ENCODE measurements at places on chromosomes 2 and 18.

DNA sequence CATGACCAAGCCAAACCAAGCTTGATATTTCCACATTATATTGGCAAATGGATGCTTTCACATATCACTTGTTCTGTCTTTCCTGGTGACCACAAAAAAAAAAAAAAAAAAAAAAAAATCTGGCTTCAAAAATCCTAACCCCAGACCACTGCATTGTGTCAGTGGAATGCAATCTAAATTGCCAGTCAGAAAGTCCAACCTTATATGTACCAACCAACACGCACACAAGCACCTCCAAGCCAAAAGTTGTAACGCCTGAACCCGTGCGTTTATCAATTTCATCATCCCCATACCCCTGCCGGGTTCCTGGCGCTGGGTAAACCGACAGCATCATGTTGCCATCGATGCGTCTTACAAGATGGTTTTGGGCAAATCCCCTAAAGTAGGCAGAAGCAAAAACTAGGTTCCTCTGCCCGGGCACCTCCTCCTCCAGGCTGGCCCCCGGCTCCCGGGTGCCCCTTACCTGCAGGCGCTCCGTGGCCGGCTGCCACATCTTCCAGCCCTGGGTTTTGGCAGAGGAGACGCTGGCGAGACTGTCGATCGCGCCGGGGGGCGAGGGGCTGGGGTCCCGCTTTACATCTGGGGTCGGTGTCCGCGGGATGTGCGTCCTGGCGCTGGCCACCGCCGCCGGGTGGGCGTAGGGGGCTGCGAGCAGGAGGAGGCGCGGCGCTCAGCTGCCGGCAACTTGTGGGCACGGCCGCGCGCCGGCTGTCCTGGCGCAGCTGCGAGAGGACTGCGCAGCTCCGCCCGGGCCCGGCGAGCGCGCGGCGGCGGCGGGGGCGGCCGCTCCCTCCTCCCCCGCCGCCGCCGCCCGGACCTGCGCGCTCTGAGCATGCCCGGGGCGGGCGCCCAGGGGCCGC, at the start of gene PID1:
Gene PID1 (minus strand): TSS at position 737 of the 860 bp plus-strand sequence. CDS start 244 bp downstream, at position 493.
- DNase-seq = no peak

DNA sequence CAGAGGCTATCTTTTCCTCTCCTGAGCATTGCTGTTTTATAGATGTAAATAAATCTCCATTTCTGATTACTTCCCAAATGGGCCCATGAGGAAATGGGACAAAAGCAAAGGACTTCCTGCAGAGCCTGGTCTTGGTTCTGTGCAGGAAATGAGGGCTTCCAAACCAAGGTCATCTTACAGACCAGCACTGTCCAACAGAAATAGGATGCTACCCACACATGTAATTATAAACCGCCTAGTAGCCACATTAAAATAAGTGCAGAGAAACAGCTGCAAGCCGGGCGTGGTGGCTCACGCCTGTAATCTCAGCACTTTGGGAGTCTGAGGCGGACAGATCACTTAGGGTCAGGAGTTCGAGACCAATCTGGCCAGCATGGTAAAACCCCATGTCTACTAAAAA, 6.2 kb downstream of the TTL start:
- DNase-seq = no peak

GRCh38 chr18:47283476-47283875, 32.0 kb upstream of the SKOR2 start:
- no peak for DNase-seq

GRCh38 chr2:225788571-225789094, 389.1 kb downstream of the NYAP2 start:
- no peak for DNase-seq

DNA sequence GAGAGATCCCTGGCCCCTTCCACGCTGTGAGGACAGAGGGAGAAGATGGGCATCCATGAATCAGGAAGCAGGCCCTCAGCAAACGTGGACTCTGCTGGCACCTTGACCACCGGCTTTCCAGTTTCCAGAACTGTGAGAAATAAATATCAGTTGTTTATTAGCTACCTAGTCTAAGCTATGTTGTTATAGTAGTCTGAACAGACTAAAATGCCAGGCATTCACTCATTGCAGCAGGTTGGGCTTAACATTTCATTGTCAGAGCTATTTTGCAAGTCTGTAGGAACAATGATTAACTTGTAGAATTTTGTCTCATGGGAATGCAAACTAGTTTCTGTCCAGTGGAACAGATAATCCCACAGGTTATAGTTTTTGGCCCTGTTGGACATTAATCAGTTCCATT, 24.8 kb upstream of the TBC1D8 start:
- no peak for DNase-seq

GRCh38 chr18:63157293-63158011, 162.1 kb downstream of the BCL2 start:
- DNase-seq = no peak

DNA sequence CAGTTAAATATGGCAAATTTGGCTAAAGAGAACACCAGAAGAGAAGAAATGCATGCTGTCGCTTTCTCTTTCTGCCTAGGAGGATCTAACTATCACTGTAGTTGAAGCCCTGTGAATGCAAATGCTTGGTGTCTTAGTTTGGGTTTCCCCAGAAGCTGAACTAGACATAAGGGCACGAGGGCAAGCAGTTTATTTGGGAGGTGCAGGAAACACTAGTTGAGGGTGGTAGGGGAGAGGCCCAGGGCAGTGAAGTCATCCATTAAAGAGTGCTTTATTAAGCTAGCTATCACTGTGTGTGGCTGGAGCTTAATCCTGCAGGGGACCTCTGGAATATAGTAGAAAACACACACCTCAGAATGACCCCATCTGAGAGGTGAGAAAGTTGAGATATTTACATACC, 639.8 kb upstream of the ZEB2 start:
- DNase-seq = no peak

GRCh38 chr2:46245869-46246268, 51.3 kb upstream of the EPAS1 start:
- no peak for DNase-seq

GRCh38 chr2:144366825-144367429, 153.0 kb downstream of the ZEB2 start:
- DNase-seq = no peak

DNA sequence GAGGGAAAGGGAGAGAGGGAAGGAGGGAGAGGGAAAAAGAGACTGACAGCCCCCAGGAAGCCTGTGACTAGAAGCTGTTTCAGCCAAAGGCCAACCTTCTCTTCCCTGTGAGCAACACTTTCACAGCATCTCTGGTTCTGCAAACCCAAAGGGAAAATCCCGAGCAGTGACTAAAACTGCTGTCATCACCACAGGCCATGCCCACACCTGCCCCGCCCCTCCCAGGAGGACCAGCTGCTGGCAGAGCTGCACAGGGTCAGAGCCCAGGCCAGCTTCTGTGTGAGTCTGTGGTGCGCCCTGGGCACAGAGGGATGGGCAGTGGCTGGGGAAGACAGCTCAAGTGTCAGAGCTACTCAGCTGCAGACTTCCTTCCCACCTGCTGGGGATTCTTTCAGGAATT, 64.9 kb upstream of the OTOS start:
- DNase-seq = no peak

GRCh38 chr18:4807604-4808293, 352.6 kb upstream of the DLGAP1 start:
- no peak for DNase-seq

DNA sequence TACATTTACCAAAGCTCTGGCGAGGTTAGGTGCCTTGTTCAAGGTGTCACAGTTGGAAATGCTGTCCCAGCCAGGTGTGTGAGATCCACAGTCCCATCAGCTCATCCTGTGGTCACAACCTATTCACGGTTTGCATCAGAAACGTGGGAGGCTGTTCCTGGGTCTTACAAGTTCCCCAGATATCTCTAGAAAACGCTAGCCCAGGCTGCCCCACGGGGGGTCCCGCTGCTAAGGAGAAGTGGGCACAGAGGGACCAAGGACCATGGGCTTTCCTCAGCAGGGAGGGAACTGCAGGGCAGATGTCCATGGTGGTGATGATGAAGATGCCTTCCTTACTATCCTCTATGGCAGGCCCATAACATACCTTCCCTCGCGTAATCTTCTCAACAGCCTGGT, 649 bp downstream of the FECH start:
- DNase-seq = no peak

- no peak for DNase-seq
Observed at GRCh38 chr2:139357972-139358371, 577.8 kb upstream of the NXPH2 start.

DNA sequence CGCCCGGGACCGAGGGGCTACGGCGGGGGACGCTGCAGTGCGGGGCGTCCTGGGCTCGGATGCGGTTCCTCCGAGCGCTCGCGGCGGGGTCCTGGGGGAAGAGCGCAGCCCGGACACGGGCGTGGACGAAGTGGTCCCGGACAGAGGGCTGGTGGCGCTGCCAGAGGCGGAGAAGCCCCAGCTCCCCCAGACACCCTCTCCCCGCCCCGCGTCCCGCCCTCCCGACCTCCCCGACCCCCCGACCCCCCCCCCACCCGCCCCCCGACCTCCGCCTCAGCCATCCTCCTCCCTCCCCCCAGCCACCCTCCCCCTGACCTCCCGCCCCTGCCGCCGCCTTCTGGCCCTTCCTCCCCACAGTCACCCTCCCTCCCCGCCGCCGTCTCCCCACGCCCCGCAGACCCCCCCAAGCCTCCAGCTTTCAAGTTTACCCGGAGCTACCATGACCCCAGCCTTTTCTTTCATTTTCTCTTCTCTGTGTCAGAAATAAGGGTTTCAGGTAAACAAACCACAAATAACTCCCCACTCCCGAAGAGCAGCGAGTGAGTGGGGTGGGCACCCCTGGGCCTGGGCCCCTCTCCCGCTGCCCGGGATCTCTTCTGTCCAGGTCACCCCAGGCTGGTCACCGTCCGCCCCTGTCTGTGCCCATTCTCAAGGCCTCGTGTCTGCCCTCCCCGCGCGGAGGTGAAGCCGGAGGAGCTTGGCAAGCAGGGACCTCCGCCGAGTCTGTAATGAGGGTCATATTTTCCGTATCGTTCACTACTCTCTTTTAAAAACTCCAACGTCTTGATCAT, 5.1 kb downstream of the NFATC1 start:
- DNase-seq = no peak

DNA sequence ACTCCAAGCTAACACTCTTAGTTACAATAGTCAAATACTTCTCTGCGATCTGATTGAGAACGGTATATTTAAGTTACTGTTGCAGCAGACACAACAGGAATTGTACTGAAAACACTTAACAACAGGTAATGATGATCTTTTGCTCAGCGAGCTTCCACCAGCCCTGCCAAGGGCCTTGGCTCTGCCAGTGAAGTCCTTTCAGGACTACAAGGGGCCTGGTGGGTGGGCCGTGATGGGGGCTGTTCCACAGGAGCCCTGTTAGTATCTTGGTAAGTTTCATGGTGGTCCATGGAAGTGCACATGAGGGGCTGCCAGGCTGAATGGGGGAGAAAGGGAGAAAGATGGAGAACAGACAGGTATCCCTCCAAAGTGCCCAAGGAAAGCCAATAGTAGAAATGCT, 178.6 kb upstream of the DOK6 start:
- DNase-seq = no peak

DNA sequence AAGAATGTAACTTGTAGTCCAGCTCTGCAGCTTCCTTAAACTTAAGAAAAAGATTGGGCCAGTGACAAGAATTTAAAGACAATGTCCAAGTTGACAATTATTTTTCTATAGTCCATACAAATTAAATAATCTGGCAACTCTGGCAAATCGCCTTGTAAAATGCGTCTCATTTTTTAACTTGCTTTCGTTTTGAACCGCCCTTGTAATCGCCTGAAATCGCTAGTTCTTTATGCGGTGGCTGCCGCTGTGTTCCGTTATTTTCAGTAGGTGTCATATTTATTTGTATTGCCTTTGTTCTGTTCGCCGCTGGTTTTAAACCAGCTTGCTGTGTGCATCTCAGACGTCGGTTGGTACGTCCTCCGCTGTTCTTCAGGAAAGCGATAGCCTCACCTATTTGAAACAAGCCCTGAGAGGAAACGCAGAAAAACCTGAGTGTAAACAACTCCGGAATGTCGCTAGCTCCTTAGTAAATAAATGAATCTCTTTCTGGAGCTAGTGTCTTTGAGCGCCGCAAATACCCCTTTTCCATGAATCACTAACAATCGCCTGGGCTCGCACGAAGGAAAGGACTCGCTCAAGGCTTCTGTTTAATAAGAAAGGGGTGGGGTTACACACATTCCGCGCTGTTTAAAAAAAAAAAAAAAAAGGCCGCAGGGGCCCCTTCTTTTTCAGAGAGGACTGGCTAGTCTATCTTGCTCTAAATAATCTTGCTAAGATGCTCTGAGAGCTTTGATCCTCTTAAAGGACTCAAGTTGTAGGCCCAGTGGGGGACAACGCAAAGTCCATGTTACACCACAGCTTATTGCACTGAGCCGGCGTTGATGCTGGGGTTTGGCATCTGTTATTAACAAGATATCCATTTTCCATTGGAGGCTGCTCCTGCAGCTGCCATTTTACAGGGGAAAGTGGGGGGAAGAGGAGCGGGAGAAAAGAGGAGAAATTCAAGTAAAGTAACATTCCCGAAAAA, 3.0 kb downstream of the HOXD8 start:
- no peak for DNase-seq

GRCh38 chr18:55585920-55586561, 2.0 kb downstream of the TCF4 start:
- no peak for DNase-seq

- DNase-seq = no peak
Observed at GRCh38 chr2:109711230-109712122, 82.6 kb upstream of the RGPD5 start.

GRCh38 chr2:74429487-74430451, 8.2 kb downstream of the WDR54 start:
- DNase-seq = no peak

GRCh38 chr18:79223431-79223830, 154.2 kb downstream of the ATP9B start:
- no peak for DNase-seq

- DNase-seq = no peak
Observed at GRCh38 chr2:238875101-238875470, 27.2 kb downstream of the TWIST2 start.

- DNase-seq = no peak
Observed at GRCh38 chr2:222693837-222694236, 22.4 kb downstream of the MOGAT1 start.

DNA sequence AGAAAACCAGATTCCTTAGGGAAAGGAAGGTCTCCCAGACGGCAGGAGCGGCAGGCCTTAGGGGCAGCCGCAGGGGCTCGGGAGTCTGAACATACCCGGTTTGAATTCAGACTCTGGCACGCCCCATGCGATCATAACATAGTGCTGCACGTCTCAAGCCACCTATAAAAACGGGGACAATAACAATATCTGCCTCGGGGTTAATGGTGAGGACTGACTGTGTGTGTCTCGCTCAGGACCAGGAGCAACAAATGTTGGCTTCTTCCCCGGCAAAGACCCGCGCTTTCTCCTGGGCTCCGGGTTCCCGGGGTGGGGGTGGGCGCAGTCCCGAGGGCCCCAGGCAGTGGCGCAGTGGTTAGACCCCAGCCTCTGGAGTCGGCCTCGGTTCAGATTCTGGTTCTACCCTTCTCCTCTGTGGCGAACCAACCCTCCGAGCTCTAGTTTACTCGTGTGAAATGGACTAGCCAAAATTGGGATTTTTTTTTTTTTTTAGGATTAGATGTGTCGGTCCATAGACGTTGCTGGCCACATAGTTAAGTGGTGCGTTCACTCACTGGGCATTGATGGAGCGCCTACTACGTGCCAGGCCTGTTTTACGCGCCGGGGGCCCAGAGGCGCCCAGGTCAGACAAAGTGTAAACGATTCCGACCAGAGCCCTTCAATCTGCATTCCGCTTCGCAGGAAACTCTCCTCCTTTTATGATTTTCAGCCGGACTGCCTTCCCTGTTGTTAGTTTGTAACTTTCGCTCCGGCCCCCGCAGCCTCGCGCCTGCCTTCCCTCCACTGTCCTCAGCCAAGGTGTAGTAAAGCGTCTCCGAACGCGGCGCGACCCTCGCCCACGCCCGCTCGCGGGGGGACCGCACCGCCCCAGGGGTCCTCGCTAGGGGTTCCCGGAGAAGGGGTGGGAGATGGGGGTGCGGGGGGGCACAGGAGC, 820 bp upstream of the SH3BP4 start:
- DNase-seq = no peak
